ENCODE measurements at places on chromosomes 12 and 14. TPM values are rescaled to one million over a fixed set of nuclear protein-coding genes. Genes with fewer than 3 reads are reported as not detected.

DNA sequence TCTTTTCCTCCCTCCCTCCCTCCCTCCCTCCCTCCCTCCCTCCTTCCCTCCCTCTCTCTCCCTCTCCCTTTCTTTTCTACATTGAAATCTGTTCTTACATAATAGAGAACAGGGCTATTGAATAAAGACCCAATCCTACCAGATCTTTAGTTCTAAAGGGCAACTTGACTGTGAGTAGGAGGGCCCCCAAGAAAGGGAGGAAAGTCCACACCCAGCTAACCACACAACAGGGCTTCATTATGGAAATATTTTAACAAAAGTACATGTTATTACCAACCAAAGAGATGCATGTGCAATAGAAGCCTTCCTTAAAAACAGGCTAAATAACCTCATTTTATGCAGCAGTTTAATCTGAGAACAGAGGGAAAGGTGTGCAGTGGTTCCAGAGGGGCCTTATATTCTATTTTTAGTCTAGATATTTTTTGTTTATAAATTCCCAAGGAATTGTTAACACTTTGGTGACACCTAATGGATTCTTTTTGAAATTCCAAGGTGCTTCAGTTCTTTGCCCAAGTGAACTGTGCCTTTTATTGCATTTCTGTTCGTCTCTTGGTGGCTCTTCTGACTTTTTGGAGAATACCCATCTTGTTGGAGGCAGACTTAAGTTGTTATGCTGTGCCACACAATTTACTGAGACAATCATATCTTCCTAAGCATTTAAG, 63.0 kb downstream of the GNS start:
- no peak overlapping the region for H3K27ac ChIP-seq
- H3K4me1 ChIP-seq, result no peaks in the 10 kb centered on the region
- H3K36me3 ChIP-seq, result peaks cover 28% of the 10 kb centered on the region
- no peaks in the 10 kb centered on the region for H3K27me3 ChIP-seq

GRCh38 chr14:90576581-90576980, 179.8 kb downstream of the CALM1 start:
- H3K36me3 ChIP-seq, result no peaks in the 10 kb centered on the region
- no peaks in the 10 kb centered on the region for H3K27me3 ChIP-seq
- no peak for DNase-seq

DNA sequence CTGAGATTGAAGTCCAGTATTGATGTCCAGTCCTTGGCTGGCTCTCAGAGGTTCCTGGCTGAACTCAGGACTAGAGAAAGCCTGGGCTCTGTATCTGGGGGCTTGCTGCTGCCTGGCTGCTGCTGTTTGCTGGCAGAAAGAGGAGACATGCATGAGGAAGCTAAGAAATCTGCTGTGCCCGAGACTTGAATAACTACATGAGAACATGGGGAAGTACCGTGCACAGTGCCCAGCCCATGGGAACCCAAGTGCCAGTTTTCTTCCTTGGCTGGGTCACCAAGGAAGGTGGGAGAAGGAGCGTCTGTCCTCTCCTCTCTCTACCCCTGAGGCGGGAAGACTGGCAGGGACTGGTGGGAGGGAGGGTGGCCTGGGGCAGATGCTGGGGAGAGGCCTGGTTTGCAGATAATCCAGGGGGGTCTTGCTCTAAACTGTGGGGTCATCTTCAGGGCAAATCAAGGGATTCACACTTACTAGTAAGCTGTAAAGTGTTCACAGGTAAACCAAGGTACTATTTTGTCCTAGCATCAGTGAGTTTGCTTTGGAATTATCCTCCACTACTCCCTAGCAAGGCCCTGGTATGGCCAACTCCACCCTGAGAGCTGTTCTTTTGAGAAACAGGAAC, 13.8 kb upstream of the ZFP36L1 start:
- DNase-seq, result peak; percentile 77
- no peaks in the 10 kb centered on the region for H3K27me3 ChIP-seq
- H3K4me1 ChIP-seq, result no peaks in the 10 kb centered on the region
- H3K4me3 ChIP-seq, result no peak overlapping the region
- no peaks in the 10 kb centered on the region for H3K36me3 ChIP-seq
- H3K27ac ChIP-seq, result peak overlapping the region; percentile 77

DNA sequence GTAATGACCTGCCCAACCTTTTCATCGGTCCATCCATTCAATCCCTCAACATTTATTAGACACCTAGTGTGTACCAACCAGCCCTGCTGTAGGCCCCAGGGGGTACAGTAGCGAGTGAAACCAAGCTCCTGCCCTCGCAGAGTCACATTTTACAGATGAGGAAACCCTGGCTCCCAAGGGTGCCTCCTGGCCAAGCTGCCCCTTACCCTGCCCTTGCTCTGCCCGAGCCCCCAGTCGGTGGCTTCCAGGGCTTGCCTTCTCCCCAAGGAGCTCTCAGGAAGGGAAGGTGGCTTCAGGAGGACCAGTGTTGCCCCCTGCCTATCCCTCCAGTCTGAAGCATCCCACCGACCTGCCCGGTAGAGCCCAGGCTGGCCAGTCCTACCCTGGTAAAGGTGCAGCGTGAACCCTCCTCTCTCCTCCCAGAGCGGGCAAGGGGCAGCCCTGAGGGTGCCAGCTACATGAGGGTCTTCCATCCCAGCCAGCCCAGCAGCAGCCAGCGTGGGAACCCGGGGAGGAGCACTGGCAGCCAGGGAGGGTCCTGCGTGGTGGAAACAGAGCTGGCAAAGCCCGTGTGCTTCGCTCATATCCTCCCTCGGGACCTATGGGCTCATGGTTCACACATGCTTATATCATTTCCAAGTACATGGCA, 670 bp upstream of the BEGAIN start:
- H3K27me3 ChIP-seq, result no peaks in the 10 kb centered on the region
- no peak overlapping the region for H3K4me3 ChIP-seq
- no peaks in the 10 kb centered on the region for H3K36me3 ChIP-seq

DNA sequence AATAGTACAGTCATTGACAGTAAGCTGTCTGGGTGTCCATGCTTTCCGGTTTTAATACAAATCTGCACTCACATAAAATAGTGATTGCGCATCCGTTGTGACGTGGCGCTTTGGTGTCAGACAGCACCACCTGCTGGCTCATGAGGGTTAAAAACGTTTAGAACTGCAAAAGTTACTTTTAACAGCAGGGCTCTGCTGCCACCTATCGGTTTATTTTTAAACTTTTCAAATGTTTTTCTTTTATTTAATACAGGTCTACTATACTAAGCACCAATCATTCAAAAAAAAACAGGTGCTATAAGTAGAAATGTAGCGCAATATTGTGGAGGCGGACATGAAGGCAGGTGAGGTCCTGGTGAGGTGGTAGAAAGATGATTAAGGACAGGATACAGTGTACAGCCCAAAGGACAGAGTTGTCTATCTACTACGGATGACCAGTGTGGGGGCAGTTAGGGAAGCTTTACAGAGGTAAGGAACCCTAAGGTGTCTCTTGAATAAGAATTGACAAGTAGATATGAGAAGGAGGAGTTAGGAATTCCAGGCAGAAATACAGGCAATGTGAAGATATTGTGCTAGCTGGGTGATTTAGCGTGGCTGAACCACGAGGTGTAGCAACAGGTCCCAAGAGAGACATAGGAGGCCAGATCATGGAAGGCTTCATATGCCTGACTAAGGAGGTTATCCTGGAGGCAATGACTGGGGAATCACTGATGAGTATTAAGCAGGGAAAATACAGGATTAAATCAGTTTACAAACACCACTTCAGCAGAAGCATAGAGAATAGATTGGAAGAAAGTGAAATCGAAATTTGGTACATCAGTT, 91.5 kb upstream of the PRB2 start:
- H3K36me3 ChIP-seq, result no peaks in the 10 kb centered on the region
- H3K4me3 ChIP-seq, result no peak overlapping the region
- H3K27me3 ChIP-seq, result no peaks in the 10 kb centered on the region

Gene SCNN1A
- total RNA-seq, result 134 TPM

Gene RIMKLB
- 27.0 TPM for total RNA-seq

Gene GLIPR1L2
- 3.3 TPM for total RNA-seq

Data from Peyer's patch (tissue), 4 donors.